Fibroblast of the aortic adventitia (primary cell): ENCODE measurements at places on chromosomes 5 and 9.

DNA sequence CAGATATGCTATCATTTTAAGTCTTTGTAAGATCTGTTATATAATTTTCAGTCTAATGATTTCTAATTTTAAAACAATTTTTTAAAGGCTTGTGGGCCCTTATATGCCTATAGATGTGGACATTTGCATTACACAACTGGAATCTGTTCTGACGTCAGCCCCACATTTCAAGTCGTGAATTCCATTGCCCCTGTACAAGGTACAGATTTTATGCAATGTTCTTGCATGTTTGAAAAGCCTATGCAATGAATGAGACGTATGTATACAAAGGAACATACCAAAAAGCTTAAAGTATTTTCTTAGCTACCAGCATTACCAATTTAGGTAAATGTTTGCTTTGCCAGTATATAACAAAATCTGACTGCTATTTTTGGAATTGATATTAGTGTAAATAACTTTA, 77.2 kb downstream of the ITGA1 start:
- DNase-seq = no peak

- peak; percentile 95 for DNase-seq
Observed at GRCh38 chr9:19184144-19184917, 46.2 kb upstream of the DENND4C start.

DNA sequence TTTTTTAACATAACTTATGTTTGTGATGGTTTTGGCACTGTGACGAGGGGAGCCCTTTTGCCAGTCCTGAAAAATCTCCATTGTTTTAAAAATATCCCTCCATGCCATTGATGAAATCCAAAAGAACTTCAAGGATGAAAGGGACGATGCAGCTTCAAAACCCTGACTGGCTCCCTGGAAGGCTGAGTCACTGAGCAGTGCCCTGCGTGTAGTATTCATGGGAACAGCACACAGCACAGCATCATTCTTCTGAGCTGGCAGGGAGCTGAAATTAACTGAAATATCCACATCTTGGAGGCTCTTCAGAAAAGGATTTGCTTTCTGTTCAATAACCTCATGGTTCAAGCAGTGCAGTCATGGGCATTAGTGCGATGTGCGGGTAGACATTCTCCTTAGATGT, 29.7 kb downstream of the PDE4D start:
- DNase-seq = peak; percentile 3

- peak; percentile 61 for DNase-seq
Observed at GRCh38 chr5:64147849-64148441, 17.7 kb upstream of the RNF180 start.

GRCh38 chr5:132103332-132103951, 29.9 kb downstream of the CSF2 start:
- DNase-seq = peak; percentile 94

- no peak for DNase-seq
Observed at GRCh38 chr5:60504342-60504741, 195.6 kb downstream of the DEPDC1B start.

DNA sequence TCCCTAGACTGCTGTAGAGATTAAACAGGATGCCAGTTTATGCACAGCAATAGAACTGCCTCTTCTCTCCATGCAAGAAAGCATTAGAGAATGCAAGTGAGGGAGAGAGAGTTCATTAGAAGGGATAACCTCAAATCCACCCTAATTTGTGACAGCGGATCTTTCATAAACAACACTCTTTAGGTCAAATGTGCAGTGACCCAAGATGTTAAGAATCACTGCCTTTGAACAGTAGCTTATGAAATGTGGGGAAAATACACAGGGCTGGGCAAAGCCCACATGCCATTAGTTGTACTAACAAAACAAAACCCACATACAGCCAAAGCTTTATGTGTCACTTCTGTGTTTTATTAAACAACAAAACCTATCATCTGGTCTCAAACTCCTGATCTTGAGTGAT, 36.2 kb upstream of the POU4F3 start:
- DNase-seq = no peak

DNA sequence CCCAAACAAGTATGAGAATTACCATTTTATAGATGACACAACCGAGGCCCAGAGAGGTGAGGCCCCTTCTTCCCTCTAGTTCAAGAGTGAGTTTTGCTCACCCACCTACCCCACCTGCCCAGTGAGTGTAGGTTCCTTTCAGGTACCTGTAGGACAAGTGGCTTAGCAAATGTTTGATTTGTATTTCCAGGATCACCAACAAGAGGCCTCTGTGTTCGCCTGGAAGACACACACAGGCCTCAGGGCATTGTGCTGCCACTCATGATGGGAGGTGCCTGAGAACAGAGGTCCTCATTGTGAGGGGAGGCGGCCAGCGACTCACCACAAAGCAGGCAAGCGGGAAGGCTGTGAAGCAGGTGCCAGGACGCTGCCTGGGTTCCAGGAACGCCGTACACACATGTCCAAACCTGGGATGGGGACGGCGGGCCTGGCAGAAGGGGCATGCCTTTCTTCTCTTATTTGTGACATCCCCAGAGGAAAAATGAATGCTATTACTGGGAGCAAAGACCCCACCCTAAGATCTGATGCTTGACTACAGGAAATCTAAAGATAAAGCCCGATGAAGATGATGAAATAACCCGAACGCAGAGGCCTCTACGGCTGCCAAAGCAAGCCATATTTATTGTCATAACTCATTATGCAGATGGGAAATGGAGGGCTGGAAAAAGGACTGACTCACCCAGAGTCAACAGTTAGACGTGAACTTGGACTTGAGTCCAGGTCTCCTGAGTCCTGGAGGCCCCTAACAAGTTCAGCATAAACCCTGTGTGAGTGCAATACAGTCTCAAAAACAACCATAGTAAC, 60.2 kb upstream of the SLC25A51 start:
- DNase-seq = peak; percentile 99

- DNase-seq = no peak
Observed at GRCh38 chr5:150484964-150485692, 22.8 kb upstream of the NDST1 start.

DNA sequence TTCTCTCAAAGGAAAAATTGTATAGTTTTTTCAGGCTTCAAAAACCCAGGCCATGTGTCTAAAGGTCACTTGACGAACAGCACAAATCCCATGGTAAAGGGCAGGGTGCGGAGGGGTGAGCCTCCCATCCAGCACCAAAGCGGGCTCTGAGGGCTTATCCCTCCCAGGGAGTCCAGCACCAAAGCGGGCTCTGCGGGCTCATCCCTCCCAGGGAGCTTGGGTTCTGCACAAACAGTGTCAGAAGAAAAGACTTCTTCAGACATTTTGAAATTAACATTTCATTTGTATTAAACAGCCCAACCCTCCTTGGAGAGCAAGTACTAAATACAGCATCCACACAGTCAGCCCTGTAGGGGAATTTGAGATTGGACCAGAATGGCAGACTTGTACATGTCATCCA, 43.0 kb upstream of the CLPTM1L start:
- DNase-seq = no peak

GRCh38 chr5:20029266-20029665, 41.3 kb upstream of the CDH18 start:
- peak; percentile 42 for DNase-seq

GRCh38 chr5:56507351-56507930, 274.3 kb upstream of the ANKRD55 start:
- no peak for DNase-seq

- DNase-seq = no peak
Observed at GRCh38 chr5:176733406-176734262, 76.7 kb upstream of the UNC5A start.
